Gastroesophageal sphincter (tissue), 4 donors: ENCODE measurements at places on chromosomes 3 and 15.

DNA sequence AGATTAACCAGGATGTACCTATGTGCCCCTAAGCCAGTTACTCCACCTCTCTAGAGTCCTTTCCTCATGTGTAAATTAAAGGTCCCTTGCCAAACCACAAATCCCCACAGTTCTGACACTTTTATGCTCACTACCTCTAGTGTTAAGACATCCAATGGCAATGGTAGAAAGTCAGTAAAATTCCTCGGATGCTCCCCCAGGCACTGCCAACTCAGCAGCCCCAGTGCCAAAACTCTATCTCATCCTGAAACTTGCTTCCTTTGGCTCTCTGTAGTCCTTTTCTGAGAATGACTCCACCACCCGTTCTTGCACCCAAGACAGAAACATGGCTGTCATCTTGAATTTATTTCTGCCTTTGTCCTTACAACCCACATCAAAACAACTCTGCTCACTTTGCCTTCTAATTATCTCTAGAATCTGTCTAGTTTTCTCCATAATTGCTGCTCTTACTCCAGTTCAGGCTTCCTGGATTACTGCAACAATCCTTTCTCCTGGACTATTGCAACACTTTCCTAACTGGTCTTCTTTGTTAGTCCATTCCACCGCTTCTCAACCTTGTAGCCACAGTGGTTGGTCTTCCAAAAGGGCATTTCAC, 41.6 kb downstream of the MB21D2 start:
- no peak overlapping the region for H3K4me3 ChIP-seq
- H3K27me3 ChIP-seq, result no peaks in the 10 kb centered on the region
- no peaks in the 10 kb centered on the region for H3K36me3 ChIP-seq
- H3K27ac ChIP-seq, result no peak overlapping the region
- no peaks in the 10 kb centered on the region for H3K4me1 ChIP-seq

DNA sequence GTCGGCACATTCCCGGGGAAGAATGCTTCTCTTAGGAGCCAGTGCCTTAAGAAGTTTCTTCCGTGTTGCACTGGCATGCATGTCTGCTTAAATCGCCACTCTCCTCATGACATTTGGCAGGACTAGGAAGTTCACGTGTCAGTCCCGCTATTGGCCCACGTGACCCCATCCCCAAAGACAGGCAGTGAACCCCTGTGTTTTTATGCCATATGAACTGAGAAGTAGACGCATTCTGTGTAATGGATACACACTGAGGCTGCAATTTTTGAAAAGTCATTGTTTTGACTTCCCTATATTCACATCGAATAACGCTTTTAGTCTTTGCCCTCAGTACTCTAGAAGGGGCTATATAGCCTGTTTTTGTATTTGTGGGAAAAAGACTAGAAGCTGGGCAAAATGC, 125.6 kb upstream of the TBL1XR1 start:
- H3K27ac ChIP-seq, result no peak overlapping the region
- no peaks in the 10 kb centered on the region for H3K4me1 ChIP-seq
- H3K4me3 ChIP-seq, result no peak overlapping the region
- H3K27me3 ChIP-seq, result no peaks in the 10 kb centered on the region
- H3K36me3 ChIP-seq, result no peaks in the 10 kb centered on the region
- no peak for ATAC-seq

DNA sequence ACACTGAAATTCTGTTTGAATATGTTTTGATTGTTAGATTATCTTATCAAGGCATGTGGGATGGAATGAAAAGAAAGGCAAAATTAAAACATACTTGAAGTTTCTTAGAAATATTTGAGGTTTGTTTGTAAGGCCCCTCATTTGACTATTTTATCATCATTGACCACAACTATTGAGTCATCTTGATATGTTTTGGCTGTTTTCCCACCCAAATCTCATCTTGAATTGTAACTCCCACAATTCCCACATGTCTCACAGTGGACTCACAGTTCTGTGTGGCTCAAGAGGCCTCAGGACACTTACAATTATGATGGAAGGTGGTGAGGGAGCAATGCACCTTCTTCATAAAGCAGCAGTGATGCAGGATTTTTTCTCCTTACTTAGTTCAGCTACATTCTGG, 917.1 kb downstream of the PLOD2 start:
- no peaks in the 10 kb centered on the region for H3K27me3 ChIP-seq
- no peaks in the 10 kb centered on the region for H3K4me1 ChIP-seq

DNA sequence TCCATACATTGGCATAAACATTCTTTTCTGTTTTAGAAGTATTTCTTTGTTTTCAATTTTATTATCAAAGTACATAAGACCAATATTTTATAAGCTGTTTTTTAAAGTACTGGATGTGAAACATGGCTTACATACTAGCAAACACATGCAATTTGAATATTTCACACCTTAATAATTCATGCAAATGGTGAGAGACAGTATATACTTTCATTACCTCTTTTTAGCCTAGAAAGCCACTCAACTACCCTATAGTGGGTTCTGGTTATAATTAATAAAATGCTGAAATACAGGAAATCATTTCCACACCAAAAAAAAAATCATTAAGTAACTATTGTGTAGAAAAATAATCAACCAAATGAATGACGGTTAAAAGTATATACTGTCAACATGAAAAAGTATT, 38.5 kb upstream of the MELTF start:
- no peak overlapping the region for H3K4me3 ChIP-seq
- no peaks in the 10 kb centered on the region for H3K27me3 ChIP-seq
- no peaks in the 10 kb centered on the region for H3K4me1 ChIP-seq

- no peaks in the 10 kb centered on the region for H3K27me3 ChIP-seq
- ATAC-seq, result no peak
- H3K27ac ChIP-seq, result no peak overlapping the region
- no peaks in the 10 kb centered on the region for H3K4me1 ChIP-seq
Measured at GRCh38 chr15:71237456-71238188, 122.4 kb downstream of the THSD4 start.

DNA sequence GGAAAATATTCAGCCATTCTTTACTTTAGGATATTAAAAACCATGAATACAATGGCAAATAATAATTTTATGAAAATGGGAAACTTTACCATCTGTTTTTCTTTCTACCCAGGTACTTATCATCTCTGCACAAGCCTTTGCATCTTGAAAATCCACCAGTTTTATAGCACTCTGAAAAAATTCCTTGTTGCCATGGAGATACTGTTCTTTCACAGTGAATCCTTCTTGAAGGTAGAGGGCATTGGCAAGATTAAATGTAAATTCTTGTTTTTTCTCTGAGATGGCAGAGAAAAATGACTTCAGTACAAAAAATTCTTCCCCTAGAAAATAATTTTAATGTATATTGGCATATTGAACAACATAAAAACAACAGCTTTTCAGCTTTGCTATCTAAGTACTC, 6.9 kb downstream of the SERPINI2 start:
- H3K36me3 ChIP-seq, result no peaks in the 10 kb centered on the region
- H3K27me3 ChIP-seq, result no peaks in the 10 kb centered on the region
- no peak overlapping the region for H3K4me3 ChIP-seq
- no peak overlapping the region for H3K27ac ChIP-seq

- H3K4me3 ChIP-seq, result no peak overlapping the region
- no peaks in the 10 kb centered on the region for H3K27me3 ChIP-seq
- H3K27ac ChIP-seq, result no peak overlapping the region
- H3K36me3 ChIP-seq, result no peaks in the 10 kb centered on the region
- ATAC-seq, result no peak
Measured at GRCh38 chr3:104206925-104207324, 1159.8 kb upstream of the ALCAM start.

GRCh38 chr15:68497206-68497910, 65.4 kb upstream of the ITGA11 start:
- ATAC-seq, result no peak
- no peaks in the 10 kb centered on the region for H3K4me1 ChIP-seq
- H3K4me3 ChIP-seq, result no peak overlapping the region
- H3K27me3 ChIP-seq, result peaks cover 10% of the 10 kb centered on the region
- H3K27ac ChIP-seq, result no peak overlapping the region
- H3K36me3 ChIP-seq, result no peaks in the 10 kb centered on the region

DNA sequence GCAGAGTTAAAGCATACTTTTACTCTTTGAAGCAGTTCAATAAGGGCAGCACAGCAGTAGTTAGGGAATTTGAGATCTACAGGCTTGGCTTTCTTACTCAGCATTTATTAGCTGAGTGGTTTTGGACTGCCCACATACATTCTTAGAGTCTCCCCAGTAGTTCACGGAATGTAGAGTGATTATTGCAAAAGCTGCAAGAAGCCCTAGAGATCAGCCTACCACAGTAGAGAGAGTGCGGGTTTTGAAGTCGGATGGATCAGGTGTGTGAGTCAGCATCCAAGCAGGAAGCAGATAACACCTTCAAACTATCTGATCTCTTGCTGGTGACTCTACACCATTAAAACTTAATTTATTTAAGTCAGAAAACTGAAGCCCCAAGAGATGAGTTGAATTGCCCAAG, 171.9 kb downstream of the SYNPR start:
- no peaks in the 10 kb centered on the region for H3K36me3 ChIP-seq
- H3K27ac ChIP-seq, result no peak overlapping the region
- H3K27me3 ChIP-seq, result peaks cover 18% of the 10 kb centered on the region
- no peak for ATAC-seq

- no peak overlapping the region for H3K27ac ChIP-seq
- H3K27me3 ChIP-seq, result no peaks in the 10 kb centered on the region
- H3K4me3 ChIP-seq, result no peak overlapping the region
- no peak for ATAC-seq
Measured at GRCh38 chr15:85462029-85462428, 81.6 kb downstream of the AKAP13 start.

GRCh38 chr3:60169755-60170154, 1081.5 kb downstream of the FHIT start:
- H3K27ac ChIP-seq, result no peak overlapping the region
- H3K27me3 ChIP-seq, result no peaks in the 10 kb centered on the region
- no peaks in the 10 kb centered on the region for H3K36me3 ChIP-seq
- no peaks in the 10 kb centered on the region for H3K4me1 ChIP-seq
- no peak for ATAC-seq

- no peak overlapping the region for H3K27ac ChIP-seq
- no peaks in the 10 kb centered on the region for H3K4me1 ChIP-seq
- no peaks in the 10 kb centered on the region for H3K27me3 ChIP-seq
- H3K4me3 ChIP-seq, result no peak overlapping the region
- H3K36me3 ChIP-seq, result peaks cover 2% of the 10 kb centered on the region
- no peak for ATAC-seq
Measured at GRCh38 chr3:152452318-152452717, 183.6 kb downstream of the MBNL1 start.

DNA sequence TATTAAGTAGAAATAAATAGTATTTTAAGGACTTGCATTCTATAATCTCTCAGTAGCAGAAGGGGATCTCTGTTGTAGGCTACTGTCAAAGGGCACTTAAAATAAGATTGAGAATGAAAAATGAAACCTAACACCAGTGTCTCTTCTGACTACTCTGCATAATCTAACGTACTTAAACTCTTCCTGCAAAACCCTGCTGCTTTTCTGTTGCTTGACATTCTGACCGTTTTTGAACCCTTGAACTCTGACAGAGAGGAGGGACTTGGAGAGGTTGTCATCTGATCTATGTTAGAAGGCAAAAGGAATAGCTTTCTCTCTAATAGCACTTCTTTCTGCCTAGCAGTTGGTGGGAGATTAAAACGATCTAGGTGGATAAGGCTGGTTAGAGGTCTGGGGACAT, 204.6 kb downstream of the ZIC1 start:
- H3K27ac ChIP-seq, result no peak overlapping the region
- no peak overlapping the region for H3K4me3 ChIP-seq
- no peaks in the 10 kb centered on the region for H3K36me3 ChIP-seq

DNA sequence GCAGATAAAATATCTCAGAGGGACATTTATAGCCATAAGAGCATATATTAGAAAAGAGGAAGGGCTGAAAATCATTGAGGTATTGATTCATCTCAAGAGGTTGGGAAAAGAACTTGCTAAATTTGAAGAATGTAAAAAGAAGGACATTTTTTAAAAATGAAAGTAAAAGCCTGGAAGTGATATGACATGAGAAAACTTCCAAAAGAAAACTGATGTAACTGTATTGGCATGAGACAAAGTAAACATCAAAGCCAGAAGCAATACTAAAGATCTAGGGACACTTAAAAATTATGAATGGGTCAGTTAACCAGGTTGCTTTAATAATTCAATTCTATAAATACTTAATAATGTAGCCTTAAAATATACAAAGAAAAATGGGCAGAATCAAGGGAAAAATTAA, 31.9 kb downstream of the CEP63 start:
- no peaks in the 10 kb centered on the region for H3K36me3 ChIP-seq
- H3K27me3 ChIP-seq, result no peaks in the 10 kb centered on the region
- no peak overlapping the region for H3K27ac ChIP-seq
- H3K4me3 ChIP-seq, result no peak overlapping the region

DNA sequence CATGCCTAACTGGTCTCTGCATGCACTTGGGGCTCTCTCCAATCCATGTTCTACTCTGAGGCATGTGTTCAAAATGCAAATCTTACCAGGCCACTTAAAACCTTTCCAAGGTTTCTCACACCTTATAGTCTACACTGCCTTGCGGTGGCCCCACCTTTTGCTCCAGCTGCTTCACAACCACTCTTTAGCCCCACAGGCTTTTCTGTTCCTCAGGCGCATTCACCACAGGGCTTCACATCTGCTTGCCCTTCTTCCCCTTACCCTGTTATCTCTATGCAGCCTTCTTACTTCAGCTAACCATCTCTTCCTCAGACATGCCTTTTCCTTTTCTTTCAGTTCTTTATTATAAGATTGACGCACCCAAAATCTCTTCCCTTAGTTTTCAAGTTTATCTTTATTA, 37.8 kb downstream of the MINDY4B start:
- no peak overlapping the region for H3K27ac ChIP-seq
- no peaks in the 10 kb centered on the region for H3K4me1 ChIP-seq
- no peaks in the 10 kb centered on the region for H3K36me3 ChIP-seq
- no peaks in the 10 kb centered on the region for H3K27me3 ChIP-seq

DNA sequence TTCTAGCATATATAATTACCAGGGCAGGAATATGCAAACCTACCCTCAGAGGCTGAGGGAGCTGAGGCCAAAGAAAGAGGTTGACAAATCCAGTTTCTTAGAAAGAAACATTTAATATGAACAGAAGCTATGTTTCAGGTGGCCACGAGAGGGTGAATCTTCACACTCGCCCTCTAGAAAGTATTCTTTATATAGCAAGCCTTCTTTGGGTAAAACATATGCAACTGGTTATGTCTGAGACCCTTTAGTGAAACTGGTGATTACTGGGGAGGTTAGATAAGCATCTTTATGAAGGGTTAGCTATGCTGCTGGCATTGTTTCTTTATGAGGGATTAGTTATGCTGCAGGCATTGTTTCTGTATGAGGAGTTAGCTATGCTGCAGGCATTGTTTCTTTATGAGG, 50.7 kb upstream of the GOLGA6L2 start:
- no peak overlapping the region for H3K4me3 ChIP-seq
- peaks cover 6% of the 10 kb centered on the region for H3K27me3 ChIP-seq
- no peak for ATAC-seq
- H3K4me1 ChIP-seq, result no peaks in the 10 kb centered on the region
- no peak overlapping the region for H3K27ac ChIP-seq

- no peak overlapping the region for H3K4me3 ChIP-seq
- no peaks in the 10 kb centered on the region for H3K36me3 ChIP-seq
- no peak for ATAC-seq
Measured at GRCh38 chr3:136093771-136094170, 102.4 kb downstream of the MSL2 start.

GRCh38 chr3:112446343-112446742, 52.9 kb downstream of the BTLA start:
- H3K27ac ChIP-seq, result no peak overlapping the region
- H3K36me3 ChIP-seq, result no peaks in the 10 kb centered on the region
- H3K4me3 ChIP-seq, result no peak overlapping the region
- no peaks in the 10 kb centered on the region for H3K4me1 ChIP-seq
- ATAC-seq, result no peak

GRCh38 chr3:115646027-115646690, 22.8 kb downstream of the GAP43 start:
- no peaks in the 10 kb centered on the region for H3K27me3 ChIP-seq
- no peak overlapping the region for H3K27ac ChIP-seq
- H3K4me3 ChIP-seq, result no peak overlapping the region
- H3K4me1 ChIP-seq, result no peaks in the 10 kb centered on the region
- H3K36me3 ChIP-seq, result no peaks in the 10 kb centered on the region
